ENCODE measurements at places on chromosomes 1 and 21.

- peak; percentile 44 for DNase-seq
Observed at GRCh38 chr1:154206196-154206595, at the start of gene CFAP141. Gene CFAP141, minus strand, starts transcription at chr1:154206333. Its CDS starts 26 bp downstream, at chr1:154206307.

- DNase-seq: no peak
Observed at GRCh38 chr1:233940908-233941307, 36.4 kb downstream of the SLC35F3 start.

DNA sequence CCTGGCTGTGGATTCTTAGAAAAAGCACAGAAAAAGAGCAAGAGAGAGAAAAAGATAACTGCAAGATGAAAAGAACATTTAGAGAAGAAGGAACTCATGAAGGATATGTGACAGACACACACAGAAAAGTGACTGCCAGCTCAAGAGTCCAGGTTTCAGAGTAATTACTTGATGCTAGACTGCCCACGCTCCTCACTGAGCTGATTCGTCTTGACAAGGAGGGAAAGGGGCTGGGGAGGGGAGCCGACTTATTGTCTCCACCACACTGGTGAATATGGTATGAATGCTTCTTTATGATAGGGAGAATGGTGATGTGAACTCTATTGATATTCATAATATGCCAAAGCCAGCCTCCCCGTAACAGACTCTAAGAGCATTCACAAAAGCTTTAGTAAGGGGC lies 140.4 kb downstream of the BRINP2 start:
- DNase-seq: no peak

- DNase-seq: no peak
Observed at GRCh38 chr1:71548398-71548890, 467.6 kb upstream of the ZRANB2 start.

- DNase-seq: peak; percentile 77
Observed at GRCh38 chr1:116570358-116571214, at the start of gene CD58. Gene CD58, minus strand, starts transcription at chr1:116571026. Its CDS starts 54 bp downstream, at chr1:116570972.

- DNase-seq: no peak
Observed at GRCh38 chr1:13664451-13664850, 35.5 kb upstream of the PRDM2 start.

DNA sequence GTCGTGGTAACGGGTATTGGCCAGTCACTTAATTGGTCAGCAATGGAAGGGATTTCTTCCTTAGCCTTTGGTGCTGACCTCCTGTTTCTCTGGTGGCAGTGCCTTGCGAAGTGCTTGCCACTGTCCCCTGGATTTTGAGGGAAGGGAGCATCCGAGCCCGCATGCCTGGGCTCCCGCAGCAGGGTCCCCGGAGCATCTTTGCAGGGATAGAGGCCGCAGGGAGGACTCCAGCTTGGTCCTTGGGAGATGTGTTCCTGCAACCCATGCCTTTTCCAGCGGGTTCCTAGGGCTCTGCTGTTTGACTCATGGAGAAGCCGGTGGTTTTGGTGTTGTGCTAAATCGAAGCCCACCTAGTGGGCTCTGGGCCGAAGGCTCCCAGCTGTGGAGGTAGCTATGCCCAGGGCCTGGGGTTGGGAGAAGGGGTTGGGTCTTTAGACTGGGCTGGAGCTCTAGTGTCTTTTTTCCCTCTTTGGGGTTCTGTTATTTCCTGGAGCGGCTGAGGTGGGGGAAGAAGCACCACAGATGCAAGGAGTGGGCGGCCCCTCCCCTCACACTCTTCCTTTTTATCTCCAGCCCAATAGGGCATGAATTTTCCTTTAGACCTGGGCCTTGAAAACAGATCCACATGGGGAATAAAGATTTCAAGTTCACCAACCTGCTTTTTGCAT lies 39.0 kb downstream of the PIK3CD start:
- no peak for DNase-seq

DNA sequence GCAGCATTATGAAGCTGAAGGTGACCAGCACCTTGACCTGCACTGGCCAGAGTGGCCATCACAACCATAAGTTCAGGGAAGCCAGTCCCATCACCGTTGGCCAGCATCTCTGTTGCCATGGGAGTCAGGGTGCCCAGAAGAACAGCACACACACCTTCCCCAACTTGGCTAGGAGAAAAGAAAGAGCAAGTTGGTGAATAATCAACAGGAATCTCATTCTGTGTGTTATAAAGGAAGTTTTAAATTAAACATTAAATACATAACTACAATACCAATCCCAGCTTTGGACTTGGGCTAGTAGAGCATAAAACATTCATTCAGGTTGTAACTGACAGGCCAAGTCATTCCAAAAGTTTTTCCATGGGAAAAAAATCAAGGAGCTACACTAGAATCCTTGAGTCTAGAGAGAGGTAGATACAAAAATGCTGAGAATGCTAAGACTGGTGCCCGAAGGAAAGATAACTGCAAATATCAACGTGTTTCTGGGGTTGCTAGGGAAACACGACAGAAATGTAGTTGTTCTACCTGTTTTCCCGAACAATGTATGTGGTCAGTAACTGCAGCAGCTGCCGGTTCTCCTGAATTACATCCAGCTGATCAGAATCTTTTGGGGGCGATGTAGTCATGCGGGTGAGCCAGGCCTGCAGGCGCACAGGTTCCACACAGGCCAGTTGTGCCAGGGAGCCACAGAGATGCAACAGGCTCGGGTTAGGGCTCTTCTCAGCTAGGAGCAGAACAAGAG lies 45.6 kb downstream of the UBR4 start:
- no peak for DNase-seq

- DNase-seq: no peak
Observed at GRCh38 chr1:26780344-26780957, 7.3 kb upstream of the PIGV start.

DNA sequence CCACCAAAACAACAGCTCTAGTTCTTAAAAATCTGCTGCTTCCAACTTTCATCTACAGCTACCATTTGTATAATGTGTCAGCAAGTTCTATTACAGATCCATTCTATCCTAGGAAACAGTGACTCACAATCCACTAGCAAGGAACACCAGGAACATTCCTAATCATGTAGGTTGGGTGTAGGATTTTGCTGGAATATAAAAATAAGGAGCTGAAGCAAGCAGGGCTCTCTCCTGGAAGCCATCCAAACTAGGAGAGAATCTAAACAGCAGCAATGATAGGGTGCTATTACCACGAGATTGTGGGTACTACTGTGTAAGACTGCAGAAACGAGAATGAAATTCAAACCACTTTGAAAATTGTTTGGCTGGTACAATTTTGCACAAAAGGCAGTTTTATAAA lies 135.0 kb downstream of the PTPN14 start:
- peak; percentile 56 for DNase-seq

- DNase-seq: no peak
Observed at GRCh38 chr1:61138921-61139774, 56.8 kb downstream of the NFIA start.

DNA sequence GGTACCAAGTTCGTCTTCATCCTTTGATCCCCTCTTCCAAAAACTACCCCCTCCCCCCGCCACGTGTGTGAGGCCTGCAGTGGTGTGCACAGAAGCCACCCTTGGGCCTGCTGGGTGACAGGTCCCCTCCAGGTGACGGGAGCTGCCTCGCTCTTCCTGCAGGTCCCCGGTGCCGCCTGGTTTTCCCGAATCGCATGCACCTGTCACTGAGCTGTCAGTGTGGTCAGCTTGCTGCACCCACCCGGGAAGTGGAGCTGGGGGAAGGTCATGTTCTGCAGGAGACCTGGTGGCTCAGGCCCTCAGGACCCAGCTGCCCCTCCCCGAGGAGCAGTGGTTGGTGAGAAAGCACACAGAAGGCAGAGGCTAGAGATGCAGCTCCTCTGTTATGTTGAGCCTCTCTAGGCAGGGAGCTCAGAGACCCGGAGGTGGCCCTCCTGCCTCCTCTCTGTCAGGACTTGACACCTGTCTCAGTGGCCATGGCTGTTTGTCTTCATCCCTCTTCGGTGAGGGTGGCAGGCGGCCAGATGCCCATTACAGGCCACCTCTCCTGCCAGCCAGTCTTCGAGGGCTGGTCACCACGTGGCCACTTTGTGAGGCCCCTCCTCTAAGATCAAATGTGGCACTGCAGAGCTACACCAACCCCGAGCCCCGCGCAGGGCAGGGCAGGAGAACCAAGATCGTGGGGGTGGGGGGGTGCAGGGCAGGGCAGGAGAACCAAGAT lies 60.9 kb downstream of the SKI start:
- no peak for DNase-seq

GRCh38 chr1:116764466-116764898 lies 10.3 kb downstream of the CD2 start:
- no peak for DNase-seq

GRCh38 chr1:63693944-63694571 lies 79.8 kb upstream of the ROR1 start:
- no peak for DNase-seq

- no peak for DNase-seq
Observed at GRCh38 chr1:117925981-117926380, 3.4 kb downstream of the GDAP2 start.

DNA sequence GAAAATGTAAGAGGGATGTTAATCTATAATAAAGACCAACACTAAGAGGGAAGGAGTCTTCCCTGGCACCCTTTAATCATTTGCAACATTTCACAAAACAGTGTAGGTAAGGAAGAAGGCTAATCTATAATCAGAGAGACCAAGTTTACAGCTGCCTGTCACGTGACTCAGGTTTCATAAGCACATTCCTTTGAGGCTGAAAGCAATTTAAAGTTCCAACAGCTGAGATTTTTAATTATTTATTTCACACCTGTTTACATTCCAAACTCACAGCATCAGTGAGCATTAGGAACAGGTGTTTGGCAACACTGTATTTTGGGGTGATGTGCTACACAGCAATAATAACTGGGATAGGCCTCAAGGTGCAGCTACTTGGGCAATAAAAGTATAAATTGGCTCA lies 75.7 kb upstream of the PGBD5 start:
- no peak for DNase-seq

- DNase-seq: no peak
Observed at GRCh38 chr1:229385853-229386456, 43.1 kb upstream of the CCSAP start.

- DNase-seq: no peak
Observed at GRCh38 chr21:31991356-31992331, 118.8 kb downstream of the HUNK start.

GRCh38 chr1:224782281-224783000 lies 147.0 kb upstream of the DNAH14 start:
- DNase-seq: no peak

DNA sequence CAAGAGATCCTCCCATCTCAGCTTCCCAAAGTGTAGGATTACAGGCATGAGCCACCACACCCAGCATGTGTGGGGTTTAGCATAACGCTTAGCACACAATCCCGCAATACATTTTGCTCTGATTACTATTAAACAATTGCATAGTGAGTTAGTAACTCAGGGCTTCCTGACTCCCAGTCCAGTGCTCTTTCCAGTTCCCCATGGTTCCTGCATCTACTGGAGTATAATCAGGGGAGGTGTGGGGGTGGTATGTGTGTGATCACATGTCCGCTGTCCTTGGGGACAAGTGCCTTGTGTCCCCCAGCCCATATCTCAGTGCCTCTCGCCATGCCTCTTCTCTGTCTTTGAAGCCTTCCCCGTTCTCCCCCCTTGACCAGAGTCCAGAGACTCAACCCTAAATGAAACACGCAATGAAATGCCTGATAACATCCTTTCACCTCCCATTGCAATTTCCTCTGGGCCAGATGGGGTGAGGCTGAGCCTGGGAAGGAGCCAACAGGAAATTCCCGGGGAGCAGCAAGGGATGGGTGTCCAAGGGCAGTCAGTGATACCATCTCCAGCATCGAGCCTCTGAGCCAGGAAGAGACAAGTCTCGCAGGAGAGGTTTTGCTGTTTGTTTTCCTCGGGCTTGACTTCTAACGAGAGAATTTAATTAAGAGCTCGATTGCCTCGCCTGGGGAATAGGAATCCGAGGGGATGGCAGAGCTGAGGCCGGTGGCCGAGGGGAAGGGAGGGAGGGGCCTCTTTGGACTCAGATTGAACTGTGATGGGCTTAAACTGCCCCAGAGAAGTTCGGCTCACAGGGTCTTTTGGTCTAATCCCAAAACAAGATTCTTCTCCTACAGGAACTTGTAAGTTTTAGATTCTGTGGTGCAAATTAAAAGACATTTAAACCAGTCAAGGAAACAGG lies 7.7 kb upstream of the HTR1D start:
- no peak for DNase-seq

- DNase-seq: peak; percentile 40
Observed at GRCh38 chr1:156383023-156383422, 14.0 kb downstream of the RHBG start.

DNA sequence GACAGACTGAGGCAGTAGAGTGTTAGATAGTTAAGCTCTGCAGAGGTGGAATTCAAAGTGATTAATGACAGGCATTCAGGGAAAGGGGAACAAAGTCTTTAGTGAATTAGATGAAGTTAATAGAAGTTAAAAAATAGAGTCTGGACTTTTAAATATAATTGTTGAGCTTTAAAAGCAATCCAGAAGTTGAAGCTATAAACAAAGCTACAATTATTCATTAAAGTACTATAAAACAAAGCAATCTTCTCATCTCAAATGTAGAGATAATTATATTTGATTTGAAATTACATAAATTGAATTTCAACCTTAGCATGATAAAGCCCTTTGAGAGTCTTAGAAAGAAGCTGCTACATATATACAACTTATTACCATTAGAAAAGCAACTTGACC lies 710.6 kb downstream of the MRPL39 start:
- DNase-seq: no peak

- no peak for DNase-seq
Observed at GRCh38 chr21:40516335-40516734, 330.6 kb downstream of the DSCAM start.

DNA sequence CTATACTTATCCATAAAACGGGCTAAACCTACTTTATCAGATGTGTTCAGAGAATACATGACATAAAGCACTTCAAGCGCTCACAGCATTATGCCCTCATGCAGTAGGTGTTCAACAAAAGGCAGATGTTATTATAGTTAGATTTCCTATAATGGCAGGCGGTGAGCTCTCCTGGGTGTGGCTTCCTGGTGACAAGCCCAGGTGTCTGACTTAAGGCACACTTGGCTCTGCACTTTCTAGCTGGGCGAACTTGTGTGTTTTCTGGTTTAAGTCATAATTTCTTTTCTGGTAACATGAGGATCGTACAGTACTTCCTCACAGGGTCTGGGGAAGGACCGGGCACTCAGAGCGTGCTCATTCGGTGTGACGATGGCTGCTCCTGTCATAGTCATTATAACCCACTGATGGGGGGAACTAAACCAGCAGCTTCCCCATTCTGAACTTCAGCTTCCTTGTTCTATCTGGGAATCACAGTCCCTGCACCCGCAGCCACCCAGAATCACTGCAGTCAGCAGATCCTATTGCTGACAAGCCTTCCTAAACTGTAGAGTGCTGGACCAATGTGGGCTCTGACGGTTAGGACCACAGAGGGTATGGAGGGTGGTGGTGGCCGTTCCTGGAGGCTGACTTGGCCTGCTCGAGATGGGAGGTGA lies 52.8 kb downstream of the IGSF21 start:
- no peak for DNase-seq

All from RCC 7860 (cell line).